Left kidney (tissue), 8 donors: ENCODE measurements at places on chromosomes 7 and 10.
A peak's percentile ranks its signal among the peaks of the same experiment; 100 is the strongest.

DNA sequence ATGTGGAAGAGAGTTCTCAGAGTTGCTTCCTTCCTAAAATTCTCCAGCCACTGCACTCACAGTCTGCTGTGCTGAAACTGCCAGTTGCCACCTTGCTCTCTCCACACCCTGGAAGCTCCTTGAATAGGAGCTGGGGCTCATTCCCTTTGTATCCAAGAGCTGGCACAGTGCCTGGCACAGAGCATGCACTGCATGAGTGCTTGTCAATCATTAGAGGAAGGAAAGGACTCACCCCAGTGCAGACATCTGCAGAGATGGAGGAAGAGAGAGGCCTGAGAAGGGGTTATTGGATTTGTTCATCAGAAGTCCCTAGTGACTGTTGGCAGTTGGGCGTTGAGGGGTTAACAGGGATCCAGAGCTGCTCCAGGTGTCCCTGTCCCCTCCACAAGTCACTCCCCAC is 41.7 kb upstream of the DUSP5 start:
- no peak for DNase-seq

- peak; percentile 42 for DNase-seq
Measured at GRCh38 chr10:61869774-61870525, 31.5 kb upstream of the ARID5B start.

DNA sequence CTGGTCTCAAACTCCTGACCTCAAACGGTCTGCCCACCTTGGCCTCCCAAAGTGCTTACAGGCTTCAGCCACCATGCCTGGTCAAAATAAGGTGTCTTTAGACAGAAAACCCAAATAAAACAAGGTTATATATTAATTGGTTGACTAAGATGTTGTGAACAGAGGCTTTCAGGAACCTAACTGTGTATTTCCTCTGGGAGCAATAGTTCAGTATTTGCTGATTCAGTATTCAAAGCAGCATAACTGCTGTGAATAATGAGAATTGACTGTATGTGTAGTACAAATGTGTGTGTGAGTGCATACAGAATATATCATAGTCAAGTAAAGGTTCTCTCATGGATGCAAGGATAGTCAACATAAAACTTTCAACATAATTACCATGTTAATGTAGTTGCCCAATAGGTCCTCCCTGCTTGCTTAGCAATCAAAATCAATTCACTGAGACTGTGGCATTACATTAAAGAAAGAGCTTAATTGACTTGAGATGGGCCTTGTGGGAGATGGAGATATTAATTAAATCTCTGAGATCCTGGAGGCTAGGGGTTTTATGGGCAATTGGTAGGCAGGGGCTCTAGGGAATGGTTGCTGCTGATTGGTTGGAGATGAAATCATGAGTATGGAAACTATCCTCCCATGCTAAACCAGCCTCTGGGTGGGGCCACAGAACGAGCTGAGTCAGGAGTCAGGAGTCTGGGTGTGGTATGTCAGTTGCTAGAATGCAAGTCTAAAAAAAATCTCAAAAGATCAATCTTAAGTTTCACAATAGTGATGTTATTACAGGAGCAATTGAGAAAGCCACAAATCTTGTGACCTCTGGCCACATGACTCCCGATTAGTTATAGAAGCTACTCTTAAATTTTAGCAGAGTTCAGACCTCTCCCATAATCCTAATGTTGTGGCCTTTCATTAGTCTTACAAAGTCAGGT is 162.7 kb downstream of the AKR1D1 start:
- DNase-seq, result no peak

DNA sequence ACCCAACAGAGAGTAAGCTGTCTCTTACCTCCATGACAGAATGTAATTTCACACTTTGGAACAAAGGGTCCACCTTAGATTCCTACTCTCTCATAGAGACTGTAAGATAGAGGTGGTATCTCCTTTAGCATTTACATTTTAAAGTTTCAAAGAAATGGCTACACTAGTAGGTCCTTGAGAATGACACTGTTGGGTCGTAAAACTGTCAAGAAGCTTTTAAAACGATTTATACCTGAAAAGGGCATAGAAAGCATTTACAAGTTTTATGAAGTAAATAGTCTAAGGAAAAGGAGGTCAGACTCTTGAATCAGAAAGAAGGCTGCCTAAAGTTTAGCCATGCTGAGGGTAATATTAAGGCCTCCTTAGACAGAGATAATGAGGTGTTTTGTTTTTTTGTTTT is 1212.4 kb upstream of the PHF14 start:
- peak; percentile 22 for DNase-seq

- DNase-seq, result no peak
Measured at GRCh38 chr7:50663396-50664102, 98.3 kb upstream of the DDC start.
